ENCODE measurements at places on chromosomes 11 and 22.

- DNase-seq: no peak
These were observed 91.9 kb downstream of the LRRC32 start for GRCh38 chr11:76578654-76579055.

GRCh38 chr11:38865922-38866321 is 2267.9 kb upstream of the RAG2 start:
- no peak for DNase-seq

DNA sequence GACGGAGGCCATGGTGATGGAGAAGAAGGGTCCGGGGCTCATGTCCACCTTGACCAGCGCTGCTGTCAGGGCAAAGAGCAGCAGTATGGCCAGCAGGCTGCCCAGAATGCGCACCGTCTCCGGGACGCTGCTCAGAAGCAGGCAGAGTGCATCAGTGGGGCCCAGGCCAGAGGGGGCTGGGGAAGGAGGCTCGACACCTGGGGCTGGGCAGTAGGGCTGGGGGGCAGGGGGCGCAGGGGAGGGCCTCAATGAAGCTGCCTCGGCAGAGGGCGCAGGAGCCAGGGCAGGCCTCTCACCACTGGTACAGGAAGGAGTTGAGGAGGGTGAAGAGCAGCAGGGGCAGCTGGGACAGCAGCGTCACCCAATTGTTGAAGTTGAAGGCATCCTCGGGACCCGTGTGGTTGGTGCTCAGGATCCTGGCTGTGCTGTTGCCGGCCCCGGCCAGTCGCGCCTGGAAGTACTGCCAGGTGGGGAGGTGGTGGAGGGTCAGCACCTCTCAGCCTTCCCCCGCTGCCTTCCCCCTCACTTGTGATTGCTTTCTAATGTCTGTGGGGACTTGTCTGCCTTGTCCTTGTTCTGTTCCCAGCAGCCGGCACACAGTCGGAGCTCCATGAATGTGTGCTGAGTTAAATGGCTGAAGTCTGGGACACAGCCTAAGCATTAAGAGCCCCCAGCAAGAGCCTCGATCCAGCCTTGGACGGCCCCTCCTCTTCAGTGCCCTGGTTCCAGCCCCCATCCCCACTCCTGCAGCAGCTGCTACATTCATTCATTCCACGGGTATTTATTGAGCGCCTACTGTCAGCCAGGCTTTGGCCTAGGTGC is 2.3 kb downstream of the SLC29A2 start:
- no peak for DNase-seq

GRCh38 chr11:20584093-20584774 is 15.2 kb upstream of the SLC6A5 start:
- no peak for DNase-seq

Measured in pons (tissue), 1 donor.